ENCODE measurements at places on chromosomes 6 and 20. TPM values are rescaled to one million over a fixed set of nuclear protein-coding genes. Genes with fewer than 3 reads are reported as not detected.
A peak's percentile ranks its signal among the peaks of the same experiment; 100 is the strongest.

DNA sequence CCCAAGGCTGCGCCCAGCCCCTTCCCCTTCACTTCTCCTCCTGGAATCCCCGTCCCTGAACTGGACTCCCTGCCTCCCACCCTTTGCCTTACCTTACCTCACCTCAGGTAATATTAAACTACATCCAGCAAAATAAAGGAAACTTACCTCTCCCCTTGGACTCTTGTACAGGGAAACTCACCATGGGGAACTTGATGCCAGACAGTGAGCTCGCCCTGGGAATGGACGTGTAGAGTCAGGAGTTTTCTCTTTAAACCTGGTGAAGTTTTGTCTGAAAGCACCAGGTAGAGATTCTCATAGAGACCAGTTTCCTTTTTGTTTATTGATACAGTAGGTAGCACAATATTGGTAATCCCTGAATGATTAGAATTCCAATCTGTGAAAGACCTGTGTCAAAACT is 544 bp upstream of the HLA-C start:
- DNase-seq = peak; percentile 29

DNA sequence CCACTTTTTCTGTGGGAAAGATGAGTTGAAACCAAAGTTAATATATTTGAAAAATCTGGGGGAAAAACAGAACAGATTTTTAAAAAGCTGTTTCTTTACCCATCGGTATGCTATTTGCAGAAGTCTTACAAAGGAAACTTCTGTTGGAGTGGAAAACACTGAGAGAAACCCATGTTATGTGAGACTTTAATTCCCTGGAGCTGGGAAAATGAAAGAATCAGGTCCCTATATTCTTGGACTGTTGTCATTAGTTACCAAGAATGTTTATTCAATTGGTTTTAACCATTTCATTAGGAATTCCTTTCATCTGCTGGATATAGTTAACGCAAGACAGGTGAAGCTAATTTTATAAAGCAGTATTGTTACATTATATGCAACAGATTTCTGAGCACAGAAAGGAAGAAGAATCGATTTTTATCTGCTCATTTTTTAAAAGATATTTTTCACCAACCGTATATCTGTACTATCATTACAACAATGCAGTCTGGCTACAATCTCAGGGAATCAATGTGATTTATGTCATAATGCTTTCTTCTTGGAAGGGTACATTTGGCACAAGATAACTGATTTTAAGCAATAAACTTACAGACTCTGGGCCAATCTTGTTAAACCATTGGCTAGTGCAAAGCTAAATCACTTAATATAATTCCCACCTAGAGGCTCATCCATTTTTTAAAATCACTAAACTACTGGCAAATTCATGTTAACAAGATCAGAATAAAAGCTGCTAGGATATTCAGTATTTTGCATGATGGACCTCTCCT is 170.0 kb downstream of the MOXD1 start:
- DNase-seq = no peak

The MRPL14 gene
- 29.5 TPM for total RNA-seq

GRCh38 chr6:165950316-165950715 is 217.3 kb downstream of the TBXT start:
- DNase-seq = no peak

DNA sequence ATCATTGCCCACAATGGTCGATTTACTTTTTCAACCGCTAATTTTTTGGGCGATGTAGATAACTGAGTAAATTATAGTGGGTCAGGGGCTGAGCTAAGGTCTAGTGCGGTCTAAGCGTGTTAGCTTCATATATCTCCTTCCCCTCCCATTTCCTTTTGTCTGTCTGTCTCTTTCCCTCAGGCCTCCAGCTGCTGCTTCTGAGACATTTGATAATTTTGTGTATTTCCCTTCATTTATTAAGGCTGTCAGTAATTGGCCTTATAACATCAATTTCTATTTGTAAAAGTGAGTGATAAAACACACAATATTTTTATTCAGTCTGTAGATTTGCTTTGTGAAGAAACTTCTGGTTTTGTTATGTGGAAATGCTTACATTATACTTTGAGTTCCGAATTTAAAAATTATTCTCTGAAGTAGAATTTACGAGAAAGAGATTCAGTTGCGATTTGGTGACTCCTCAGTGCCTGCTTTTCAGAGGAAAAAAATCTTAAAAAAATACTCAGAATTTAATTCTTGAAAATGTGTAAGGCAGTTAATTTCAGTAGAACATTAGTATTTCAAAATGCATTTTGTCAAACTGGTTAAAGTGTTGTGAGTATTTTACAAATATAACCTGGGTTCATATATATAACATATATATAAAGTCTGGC is 1.4 kb downstream of the TMEM170B start:
- no peak for DNase-seq

The PHACTR2 gene
- total RNA-seq = 27.0 TPM

- no peak for DNase-seq
These were observed 9.3 kb downstream of the FKBP5 start for GRCh38 chr6:35679399-35679798.

DNA sequence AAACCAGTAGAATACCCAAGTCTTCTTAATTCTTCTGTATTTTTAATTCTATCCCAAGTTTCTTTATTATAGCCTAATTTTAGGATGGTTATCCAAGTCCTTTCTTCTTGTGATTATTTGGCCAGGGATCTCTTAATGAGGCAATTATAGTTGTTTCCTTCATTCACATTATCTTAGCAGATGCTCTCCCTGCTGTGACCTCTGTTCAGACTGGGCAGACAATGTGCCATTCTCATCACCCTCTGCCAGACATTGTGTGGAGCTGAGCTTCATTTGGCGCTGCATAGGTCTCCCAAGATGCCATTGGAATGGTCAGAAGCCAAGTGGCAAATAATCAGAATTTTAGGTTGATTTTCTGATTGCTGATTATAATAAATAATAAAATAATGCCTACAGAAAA is 79.4 kb downstream of the LIN28B start:
- DNase-seq = no peak

The SIRPB2 gene
- not detected for total RNA-seq

- DNase-seq = no peak
These were observed 52.2 kb upstream of the FNDC1 start for GRCh38 chr6:159117046-159117445.

The HLA-DQA1 gene
- total RNA-seq = 0.61 TPM

DNA sequence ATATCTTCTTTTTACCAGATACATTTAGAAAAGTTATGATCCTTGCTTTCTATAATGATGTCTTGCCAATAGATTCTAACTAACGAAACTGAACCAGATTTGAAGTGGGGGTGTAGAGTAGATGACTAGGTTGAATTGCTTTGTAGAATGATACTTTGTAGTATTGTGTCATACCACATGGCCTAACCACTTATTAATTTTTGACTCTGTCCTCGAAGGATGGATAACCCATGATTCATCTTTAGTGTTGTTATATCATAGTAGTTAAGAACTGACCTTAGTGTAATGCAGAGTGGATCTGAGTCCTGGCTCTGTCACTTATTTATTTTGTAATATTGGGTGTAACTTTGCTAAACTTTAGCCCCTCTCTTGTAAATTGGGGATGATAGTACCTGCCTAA is 4.5 kb downstream of the PHF3 start:
- DNase-seq = no peak

DNA sequence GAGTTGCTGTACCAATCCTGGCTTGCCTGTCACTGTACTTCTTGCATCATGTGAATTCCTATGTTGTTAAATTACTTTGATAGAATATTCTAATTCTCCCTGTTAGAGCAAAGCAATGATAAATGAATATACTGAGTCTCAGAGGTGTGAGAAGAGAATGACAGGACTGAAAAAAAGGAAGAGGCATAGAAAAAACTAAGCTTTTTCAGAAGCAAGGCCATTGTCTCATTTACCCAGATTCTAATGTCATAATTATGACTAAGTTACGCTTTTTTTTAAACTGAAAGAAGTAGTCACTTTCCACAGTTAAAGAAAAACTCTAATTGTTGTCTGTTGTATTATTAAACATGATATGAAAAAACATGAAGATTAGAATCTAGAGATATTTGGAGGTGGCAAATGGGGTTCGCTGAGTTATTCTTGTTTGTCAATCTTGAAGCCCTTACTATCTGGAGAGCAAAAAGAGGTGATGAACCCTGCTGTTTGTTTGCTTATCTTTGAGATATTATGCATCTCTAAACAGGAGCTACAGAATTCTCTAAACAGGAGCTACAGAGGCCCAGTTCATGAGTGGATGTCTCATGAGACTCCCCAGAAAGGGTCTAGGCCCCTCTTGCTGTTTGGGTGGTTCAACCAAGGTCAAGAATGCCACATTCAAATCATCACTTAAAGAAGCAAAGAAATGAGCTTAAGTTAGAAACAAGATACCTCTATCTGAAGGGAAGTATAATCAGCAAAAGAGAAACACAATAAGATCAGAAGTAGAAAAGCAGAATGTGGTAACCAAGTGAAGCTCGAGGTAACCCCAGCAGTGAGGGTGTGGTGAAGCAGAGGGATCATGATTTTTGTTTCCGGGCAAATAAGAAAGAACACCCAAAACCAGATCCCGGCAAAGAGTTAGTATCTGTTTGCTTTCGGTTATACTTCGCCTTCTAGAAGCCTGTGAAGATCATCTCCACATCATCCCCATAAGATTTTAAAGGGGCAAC is 33.3 kb upstream of the THEMIS start:
- DNase-seq = peak; percentile 64

DNA sequence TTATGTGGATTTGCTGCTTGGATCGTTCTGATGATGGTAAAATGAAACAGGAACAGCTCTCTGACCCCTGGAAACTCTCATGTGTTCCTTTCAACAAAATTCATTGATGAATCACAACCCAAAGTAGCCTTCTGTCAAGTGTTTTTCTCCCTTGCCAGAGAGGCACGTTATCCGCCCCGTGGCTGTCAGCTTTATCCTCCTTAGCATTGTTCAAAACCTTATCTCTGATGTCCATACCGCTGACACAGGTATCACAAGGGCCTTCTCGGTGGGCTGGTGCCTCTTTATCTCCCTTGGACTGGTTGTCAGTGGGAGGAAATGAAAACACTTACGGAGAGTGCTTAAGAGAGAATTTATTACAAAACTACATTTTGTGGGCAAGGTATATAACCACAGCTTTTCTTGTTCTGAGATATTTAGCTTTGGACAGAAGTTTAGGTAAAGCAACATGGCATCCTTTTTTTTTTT is 84.9 kb downstream of the TIAM2 start:
- DNase-seq = peak; percentile 38

GRCh38 chr20:33284284-33284683 is 1.3 kb downstream of the BPIFB1 start:
- no peak for DNase-seq

DNA sequence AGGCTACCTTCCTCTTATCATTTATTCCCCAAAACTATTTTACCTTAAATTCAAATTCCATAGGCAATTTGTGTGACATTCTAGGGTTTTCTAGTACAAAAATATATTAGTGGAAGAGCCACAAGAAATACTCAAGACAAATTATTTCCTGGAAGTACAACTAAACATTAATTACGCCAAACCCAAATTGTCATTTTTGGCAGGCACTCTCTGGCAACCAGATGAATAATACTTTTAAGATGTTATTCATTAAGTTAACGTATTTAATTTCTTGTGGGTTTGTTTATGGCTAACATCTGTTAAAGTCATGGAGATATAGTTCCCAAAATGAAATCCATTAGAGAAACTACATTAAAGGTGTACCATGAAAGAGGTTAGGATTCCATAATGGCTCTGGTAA is 40.5 kb downstream of the HMGN3 start:
- DNase-seq = no peak

The MYH7B gene
- 0.23 TPM for total RNA-seq

DNA sequence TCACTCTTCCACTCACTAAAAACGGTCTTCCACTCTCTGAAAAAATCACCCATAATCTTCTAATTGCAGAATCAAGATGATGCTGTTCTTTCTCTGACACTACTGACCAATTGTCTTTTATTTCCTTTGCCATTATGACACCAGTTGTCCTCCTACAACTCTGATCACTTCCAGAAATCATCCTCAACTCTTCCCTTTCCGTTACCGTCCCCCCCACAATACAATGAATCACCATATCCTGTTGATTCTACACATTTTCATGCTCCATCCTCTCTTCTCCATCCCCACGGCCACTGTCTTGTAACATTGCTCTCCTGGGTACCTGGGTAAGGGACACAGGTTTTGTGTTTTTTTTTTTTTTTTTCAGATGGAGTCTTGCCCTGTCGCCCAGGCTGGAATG is 2.5 kb upstream of the PPP2R5D start:
- DNase-seq = no peak

- no peak for DNase-seq
These were observed 152.7 kb downstream of the RNGTT start for GRCh38 chr6:88810701-88811100.

DNA sequence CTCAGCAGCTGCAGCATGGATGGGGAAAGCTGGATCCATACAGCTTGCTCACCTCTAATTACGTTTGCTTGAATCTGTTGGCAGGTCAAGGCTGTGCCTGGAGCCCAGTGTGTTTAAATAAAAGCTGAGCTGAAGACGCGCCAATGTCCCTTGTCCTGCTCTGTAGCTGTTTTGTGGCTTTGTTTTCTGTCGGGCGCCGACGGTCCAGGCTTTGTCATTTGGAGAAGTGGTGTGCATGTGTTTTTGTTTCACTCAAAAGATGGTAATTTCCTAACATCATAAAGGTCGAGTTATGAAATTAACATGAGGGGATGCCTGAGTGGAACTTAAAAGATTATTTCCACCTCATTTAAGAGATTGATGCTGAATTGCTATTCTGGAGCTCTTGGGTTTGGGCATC is 107.6 kb downstream of the SLC24A3 start:
- DNase-seq = no peak

The MYB gene
- 35.9 TPM for total RNA-seq

GRCh38 chr20:44404204-44405181 is 49.0 kb downstream of the HNF4A start:
- no peak for DNase-seq

The CDH26 gene
- total RNA-seq = 0.88 TPM

The PKIB gene
- total RNA-seq = 2.5 TPM

The KHDC1L gene
- not detected for total RNA-seq

The LY6G6C gene
- not detected for total RNA-seq

DNA sequence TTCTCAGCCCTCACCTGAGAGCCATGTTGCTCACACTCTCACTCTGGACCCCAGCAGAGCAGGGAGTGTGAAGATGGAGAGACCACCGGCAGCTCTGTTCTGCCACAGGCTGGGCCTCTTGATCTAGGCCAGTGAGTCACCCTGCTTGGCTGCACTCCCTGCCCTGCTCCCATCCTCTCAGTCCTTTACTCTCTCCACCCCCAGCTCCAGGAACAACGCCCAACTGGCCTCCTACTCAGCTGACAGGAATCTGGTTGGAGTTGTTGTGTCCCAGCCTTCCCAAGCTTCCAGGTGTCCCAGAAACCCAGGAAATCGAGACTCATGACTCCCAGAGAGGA is at the start of gene PSORS1C1:
TSS of gene PSORS1C1 (plus strand) at position 260 of the 338 bp plus-strand sequence. CDS start 14,833 bp downstream, outside the sequence.
- DNase-seq = no peak

GRCh38 chr6:45626087-45626891 is 248.6 kb upstream of the SUPT3H start:
- peak; percentile 42 for DNase-seq

The IYD gene
- not detected for total RNA-seq

GRCh38 chr20:57174737-57175136 is 91.7 kb downstream of the BMP7 start:
- DNase-seq = no peak

DNA sequence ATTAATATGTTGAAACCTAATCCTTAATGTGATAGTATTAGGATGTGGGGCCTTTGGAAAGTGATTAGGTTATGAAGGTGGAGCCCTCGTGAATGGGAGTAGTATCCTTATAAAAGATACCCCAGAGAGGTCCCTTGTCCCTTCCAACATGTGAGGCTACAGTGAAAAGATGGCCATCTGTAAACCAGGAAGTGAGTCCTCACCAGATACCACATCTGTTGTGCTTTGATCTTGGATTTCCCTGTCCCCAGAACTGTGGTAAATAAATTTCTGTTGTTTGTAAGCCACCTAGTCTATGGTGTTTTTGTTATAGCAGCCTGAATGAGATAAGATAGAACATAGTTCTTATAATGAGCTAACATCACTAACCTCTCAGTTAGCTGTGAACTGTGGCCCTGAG is 16.6 kb upstream of the CALHM6 start:
- no peak for DNase-seq

The SYNE1 gene
- total RNA-seq = 20.8 TPM

Measured in activated CD4-positive, alpha-beta T cell treated with anti-CD3 and anti-CD28 coated beads for 36 hours (primary cell).